ENCODE measurements at places on chromosomes 16 and 17. TPM values are rescaled to one million over a fixed set of nuclear protein-coding genes. Genes with fewer than 3 reads are reported as not detected.

- H3K36me3 ChIP-seq, result no peaks in the 10 kb centered on the region
- peak overlapping the region; percentile 55 for H3K27ac ChIP-seq
- no peak overlapping the region for H3K4me3 ChIP-seq
- no peak for DNase-seq
- no peaks in the 10 kb centered on the region for H3K27me3 ChIP-seq
Observed at GRCh38 chr16:3171181-3171854, 16.7 kb upstream of the OR1F1 start.

- H3K4me3 ChIP-seq, result no peak overlapping the region
- no peaks in the 10 kb centered on the region for H3K36me3 ChIP-seq
- no peak for DNase-seq
- peaks cover 34% of the 10 kb centered on the region for H3K4me1 ChIP-seq
- H3K27me3 ChIP-seq, result no peaks in the 10 kb centered on the region
Observed at GRCh38 chr16:57630931-57631845, 2.8 kb downstream of the ADGRG1 start.

Gene GP2
- total RNA-seq, result 8.7 TPM

Gene HOXB13
- total RNA-seq, result 7.8 TPM

Gene SLC16A13
- 6.8 TPM for total RNA-seq

Measured in HCT116 (cell line).